SK-N-SH (cell line): ENCODE measurements at places on chromosomes 2 and 18. TPM values are rescaled to one million over a fixed set of nuclear protein-coding genes. Genes with fewer than 3 reads are reported as not detected.

The ST8SIA5 gene
- 0.06 and 0.08 TPM in 2 replicates for polyA plus RNA-seq

The TBC1D8 gene
- 5.3 and 7.0 TPM in 2 replicates for polyA plus RNA-seq

The SERPINB3 gene
- 0.07 TPM in 1 of 2 replicates, not detected in the other for polyA plus RNA-seq

The ALPP gene
- polyA plus RNA-seq = not detected in 2 replicates

The DES gene
- polyA plus RNA-seq = 0.21 and 0.28 TPM in 2 replicates

GRCh38 chr2:232979871-232980461 is 33.1 kb downstream of the NGEF start:
- DNase-seq = no peak

DNA sequence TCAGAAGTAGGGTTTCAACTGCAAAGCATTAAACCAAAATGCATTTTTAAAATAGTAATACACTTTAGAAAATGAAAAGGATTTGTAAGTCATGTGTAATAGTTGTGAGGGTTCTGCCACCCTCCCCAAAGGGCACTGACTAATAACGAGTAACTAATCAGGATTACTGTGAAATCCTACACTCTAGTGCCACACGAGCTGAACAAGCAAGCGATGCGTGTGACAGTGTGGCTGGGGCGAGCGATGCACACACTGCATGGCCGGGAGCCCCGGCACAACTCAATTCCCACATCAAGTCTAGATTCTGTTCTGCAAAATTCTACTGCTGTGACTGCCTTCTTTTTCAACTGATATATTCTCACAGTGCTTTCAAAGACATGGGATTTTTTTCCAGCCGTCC is 156.4 kb downstream of the SEPTIN10 start:
- DNase-seq = no peak

DNA sequence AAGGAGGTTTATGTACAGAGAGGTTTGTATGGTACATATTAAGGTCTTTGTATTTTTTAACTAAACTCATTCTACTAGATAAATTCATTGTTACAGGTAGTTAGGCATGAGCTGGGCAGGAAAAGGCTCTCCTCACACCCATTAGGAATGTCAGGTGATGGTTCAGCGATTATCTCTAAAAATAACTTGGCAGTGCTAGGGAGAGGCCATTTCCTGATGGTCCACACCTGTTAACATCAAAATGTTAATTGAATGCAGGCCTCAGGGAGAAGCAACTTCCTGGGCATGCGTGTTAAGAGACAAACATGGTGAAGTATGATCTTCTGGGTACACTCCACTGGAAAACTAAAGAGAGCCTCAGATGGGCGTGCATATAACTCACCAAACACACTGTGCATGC is 73.6 kb downstream of the ARL6IP6 start:
- DNase-seq = no peak

DNA sequence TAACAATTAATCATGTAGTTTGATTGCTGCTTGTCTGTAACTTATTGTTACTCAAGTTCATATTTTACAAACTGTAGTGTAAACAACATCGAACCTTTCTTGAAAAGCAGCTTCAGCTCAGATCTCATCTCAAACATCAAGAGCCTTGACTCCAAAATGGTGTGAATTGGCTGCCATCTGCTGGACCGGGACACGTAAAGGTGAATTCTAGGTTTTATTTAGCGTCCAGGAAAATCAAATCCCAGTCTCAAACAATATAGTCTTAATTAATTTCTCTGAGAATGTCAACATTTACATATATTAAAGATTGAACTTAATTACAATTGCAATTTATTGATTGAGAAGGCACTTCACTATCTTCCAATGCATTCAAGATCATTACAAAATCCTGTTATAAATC is 453.0 kb downstream of the GALR1 start:
- peak; percentile 3 for DNase-seq

- no peak for DNase-seq
These were observed 30.6 kb downstream of the CHCHD5 start for GRCh38 chr2:112615051-112615450.

- no peak for DNase-seq
These were observed 19.3 kb downstream of the SPRED2 start for GRCh38 chr2:65413106-65413505.

DNA sequence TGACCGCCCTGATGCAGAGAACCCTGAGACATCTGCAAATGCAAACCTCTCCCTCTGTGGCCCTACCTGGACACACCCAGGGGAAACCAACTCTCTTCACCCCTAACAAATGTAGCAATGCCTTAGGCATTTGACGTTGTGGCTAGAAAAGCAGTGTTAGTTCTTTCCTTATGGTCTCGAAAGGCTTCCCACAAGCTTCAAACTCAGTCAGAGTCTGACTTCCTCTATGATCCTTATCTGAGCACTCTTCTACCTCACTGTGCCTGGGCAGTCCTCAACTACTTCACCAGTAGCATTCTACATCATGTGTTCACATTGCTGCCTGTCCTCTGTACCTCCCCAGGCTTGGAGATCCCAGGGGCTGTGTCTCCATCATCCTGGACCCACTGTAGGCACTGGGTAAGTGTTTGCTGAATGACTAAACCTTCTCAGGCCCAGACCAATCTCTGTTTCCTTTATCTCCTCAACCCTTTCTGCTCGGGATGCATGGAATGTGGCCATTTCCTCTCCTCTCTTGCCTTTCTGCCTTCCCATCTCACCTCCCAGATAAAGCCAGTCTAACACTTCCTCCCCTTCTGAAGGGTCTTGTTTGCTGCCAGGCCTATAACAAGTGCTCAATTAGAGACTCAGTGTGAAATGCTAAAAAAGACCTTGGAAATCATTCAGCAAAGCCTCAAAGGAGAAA is 91.7 kb upstream of the ACAA2 start:
- DNase-seq = no peak

DNA sequence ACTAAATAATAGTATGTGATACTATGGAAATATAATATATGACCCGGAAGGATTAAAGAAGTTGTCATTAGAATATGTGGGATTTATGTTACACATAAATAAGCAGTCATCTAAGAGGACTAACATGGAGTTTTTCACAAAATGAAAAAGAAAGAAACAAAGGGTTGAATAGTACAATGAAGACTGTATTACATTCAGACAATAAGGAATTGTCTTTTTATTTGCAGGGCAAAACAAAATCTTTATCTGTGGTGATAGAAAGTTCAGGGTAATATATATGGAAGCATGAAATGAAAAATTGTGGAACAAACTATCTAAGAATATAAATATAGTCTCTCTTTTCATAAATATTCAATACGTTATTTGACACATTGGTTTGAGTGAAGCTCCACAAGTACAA is 5.8 kb downstream of the ERMN start:
- no peak for DNase-seq

DNA sequence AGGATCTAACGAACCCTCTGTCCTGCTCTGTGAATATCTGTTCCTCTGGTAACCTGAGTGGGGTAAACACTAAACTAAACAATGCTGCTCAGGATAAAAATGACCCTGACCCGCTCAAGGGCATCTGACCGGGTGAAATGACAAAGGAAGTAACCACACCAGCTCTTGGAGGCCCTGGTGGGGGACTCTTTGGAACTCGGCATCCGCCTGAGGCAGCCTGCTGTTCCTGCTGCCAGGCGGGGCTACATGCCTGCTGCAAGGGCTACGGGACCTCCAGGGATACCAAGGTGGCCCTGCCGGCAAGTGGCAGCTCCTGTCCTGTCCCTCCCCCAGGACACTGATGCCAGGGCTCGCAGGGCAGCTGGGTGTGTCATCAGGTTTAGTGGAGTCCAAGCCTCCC is 273.3 kb downstream of the HDAC4 start:
- no peak for DNase-seq
